ENCODE measurements at places on chromosomes 3 and 15.

GRCh38 chr15:100638177-100638730, 35.9 kb downstream of the ASB7 start:
- DNase-seq, result no peak

DNA sequence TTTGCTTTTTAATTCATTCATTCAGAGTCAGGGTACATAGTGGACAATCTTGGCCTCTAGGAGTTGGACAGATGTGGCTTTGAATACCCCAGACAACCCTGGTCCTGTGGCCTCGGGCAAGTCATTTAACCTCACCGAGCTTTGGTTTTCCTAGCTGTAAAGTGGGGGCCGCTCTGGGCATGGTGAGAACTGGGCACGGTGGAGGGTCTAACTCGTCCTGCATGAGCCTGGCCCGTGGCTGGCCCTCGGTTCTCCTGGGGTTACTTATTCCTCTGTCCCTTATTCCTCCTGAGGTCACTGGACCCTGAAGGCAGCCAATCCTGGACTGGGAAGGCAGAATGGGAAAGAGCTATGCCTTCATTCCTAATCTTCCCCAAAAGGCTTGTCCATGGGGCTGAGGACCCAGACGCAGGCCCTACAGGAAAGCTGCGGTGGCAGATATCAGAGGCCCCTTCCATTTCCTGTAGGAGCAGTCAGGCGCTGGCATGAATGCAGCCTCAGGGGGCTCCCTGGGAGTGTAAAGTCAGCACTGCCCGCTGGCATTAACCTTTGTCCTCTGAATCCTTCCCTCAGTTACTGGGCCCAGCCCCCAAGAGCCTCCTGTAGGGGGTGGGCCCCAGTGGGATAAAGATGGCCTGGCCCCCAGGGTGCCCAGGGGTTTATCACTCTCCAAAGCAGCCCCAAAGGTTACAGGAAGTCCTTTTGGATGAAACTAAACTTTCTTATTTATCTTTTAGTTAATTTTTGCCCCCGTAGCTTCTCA, 17.9 kb upstream of the SEC13 start:
- DNase-seq, result no peak

DNA sequence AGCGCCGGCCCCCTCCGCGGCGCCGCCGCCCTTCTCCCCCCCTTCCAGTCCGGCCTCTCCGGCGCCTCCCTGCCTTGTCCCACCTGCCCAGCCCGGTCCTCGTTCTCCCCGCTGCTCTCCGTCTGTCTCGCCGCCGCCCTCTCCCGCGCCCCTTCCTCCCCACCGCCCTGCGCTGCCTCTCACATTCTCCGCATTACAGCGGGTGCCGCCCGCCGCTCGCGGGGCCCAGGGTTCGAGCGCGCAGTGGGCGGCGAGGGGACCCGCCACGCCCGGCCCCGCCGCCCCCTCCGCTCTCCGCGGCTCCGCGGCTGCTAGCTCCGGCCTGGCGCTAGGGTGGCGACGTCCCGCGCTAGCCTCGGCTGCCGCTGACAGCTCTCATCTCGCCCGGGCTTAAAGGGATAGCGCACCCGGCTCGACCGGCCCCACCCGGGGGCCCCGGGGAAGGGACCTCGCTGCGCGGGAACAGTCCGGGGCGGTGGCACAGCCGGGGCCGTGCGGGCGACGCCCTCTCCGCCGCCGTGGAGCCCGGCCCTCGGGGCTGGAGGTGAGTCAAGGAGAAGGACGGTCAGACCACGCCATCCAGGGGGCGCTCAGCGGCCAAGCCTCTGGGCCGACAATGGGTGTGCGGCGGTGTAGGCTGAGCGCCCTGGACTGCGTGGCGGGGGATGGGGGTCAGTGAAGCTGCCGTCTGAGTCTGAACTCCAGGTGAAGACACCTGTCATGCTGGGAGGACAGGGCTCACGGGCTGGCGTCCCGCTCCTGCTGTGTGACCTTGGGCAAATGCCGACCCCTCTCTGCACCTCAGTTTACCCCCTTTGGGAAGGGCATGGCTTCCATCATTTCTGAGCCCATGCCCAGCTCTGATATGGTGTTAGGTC, 187.4 kb upstream of the LINGO1 start:
- DNase-seq, result no peak

- DNase-seq, result no peak
These were observed 1.5 kb downstream of the FOXL2NB start for GRCh38 chr3:138948371-138949001.

- no peak for DNase-seq
These were observed 6.5 kb downstream of the SQOR start for GRCh38 chr15:45641374-45641781.

DNA sequence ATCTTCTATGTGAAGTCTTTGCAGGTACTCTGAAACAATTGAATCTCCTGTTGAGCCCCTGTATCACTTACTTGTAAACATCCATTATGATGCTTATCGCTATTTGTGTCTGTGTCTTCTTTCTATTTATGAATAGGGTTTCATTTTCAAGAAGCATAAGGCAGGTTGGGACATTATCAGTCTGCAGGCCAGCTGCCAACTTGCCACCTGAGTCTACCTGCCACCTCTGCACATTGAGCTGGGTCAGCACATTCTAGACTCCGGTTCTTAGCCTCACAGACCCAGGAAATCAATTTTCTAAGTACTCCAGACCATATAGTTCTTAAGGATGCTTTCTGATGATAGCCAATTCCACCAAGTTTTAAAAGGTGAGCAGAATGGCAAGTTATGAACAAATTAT, 105.7 kb upstream of the MCTP2 start:
- DNase-seq, result no peak

GRCh38 chr3:51967384-51968169, at the start of gene PCBP4:
Gene PCBP4, minus strand, starts transcription at chr3:51967454. Its CDS starts 6,214 bp downstream, at chr3:51961240.
- DNase-seq, result peak; percentile 87

GRCh38 chr3:30779686-30780287, 114.7 kb downstream of the GADL1 start:
- DNase-seq, result no peak
